NCI-H2107 (cell line): ENCODE measurements at places on chromosomes 6 and 20.

DNA sequence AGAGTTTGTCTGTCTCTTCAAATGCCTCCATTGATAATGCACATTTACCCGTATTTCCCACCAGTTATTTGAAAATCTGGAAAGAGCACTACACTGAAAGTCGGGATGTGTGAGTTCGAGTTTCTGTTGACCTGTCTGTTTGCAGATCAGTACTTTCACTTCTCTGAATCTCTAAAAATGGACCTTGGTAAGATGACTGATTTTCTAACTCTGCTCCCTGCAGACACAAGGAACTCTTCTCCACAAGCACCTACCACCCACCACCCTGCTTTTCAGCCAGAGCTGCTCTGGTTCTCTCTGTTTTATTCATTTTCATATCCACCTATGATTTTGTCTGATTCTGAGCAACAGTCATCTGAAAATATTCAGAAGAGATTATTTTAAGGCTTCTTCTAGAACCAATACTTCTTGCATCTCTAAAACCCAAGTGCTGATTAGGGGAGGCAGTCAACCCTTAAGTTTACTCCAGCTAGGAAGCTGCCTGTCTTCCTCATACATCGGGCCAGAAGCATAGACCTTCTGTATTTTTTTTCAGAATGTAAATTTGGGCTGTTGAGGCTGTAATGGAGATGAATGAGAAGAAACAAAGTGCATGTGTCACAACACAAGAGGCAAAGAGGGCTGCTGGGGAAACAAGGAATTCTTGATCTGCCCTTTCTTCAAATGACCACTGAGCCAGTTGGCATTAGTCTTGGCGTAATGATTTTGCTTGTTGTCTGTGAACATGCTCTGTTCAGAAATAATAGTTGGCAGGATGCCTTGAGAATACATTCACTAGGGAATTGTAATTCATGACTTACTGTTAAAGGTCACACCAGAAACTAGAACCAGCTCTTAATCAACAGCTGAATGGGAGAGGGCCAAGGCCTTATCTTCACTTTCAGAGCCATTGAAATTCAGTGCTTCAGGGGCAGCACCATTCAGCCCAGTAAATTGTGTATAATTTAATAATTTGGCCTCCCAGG lies 85.4 kb upstream of the MYLIP start:
- DNase-seq: no peak

DNA sequence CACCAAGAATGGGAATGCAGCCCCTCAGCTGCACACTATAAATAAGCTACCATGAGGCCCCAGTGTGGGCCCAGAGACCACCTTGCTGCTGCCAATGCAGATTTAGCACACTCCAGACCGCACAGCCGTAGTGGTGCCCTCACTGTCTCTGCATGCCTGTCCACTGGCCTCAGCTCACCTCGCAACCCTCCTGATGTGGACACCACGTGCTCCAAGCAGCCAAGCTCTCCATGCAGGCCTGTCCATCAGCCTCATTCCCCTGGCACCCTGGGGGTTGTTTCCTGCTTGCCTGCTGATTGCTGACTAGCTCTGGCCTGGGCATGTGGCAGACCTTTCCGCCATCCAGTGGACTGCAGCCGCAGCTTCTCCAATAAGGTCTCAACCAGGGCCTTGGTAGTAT lies 36.2 kb downstream of the ZBTB9 start:
- no peak for DNase-seq

DNA sequence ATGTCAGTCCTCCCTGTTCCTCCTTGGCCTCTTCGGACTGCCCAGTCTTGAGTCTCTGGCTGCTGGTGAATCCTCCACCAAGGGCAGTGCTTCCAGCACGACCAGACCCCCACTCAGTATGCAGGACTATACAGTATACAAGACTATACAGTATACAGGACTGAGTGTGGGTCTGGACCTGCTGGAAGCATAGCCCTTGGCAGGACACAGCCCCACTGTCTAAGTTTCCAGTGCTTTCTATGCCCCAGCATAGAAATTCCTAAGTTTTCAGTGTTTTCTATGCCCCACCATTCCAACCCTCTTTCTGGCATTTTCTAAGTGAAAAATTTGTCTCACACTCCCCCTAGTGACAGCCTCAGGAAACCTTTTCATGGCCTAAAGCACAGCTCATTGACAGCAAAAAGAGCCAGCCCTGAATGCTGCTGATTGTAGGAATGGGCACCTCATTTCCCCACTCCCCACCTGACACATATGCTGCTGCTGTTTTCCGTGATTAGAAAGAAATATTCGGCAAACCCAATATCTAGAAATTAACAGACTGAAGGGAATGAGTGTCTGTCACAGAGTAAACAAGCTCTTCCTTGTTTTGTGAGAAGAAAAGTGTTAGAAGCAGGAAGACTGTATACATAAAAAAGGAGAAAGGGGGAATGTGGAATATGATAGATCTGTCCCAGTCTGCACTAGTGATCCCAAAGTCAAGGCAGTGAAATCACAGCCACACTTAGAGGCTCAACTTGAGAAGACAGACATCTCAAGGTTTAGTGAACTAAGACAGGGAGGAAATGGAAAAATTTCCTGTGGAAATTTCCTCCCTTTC lies 206.9 kb downstream of the IBTK start:
- DNase-seq: no peak

- DNase-seq: no peak
These were observed 677.5 kb downstream of the HDGFL1 start for GRCh38 chr6:23246896-23247295.

- no peak for DNase-seq
These were observed 427.3 kb upstream of the CITED2 start for GRCh38 chr6:139801571-139802321.

DNA sequence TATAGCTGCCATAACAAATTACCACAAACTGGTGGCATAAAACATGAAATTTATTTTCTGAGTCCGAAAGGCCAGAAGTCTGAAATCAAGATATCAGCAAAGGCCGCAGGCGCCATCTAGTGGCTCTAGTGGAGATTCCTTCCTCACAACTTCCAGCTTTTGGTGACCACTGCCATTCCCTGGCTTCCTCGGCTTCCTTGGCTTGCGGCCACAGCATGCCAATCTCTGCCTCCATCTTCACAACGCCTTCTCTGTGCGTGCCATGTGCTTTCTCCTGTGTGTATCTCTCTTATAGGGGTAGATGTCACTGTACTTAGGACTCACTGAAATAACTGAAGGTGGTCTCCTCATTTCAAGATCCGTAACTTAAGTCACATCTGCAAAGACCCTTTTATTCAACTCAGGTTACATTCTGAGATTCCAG lies 5.4 kb upstream of the PLAGL1 start:
- DNase-seq: peak; percentile 48

- no peak for DNase-seq
These were observed 30.5 kb downstream of the CNKSR3 start for GRCh38 chr6:154479771-154480639.

- no peak for DNase-seq
These were observed 28.4 kb downstream of the MAP3K5 start for GRCh38 chr6:136763716-136764516.

DNA sequence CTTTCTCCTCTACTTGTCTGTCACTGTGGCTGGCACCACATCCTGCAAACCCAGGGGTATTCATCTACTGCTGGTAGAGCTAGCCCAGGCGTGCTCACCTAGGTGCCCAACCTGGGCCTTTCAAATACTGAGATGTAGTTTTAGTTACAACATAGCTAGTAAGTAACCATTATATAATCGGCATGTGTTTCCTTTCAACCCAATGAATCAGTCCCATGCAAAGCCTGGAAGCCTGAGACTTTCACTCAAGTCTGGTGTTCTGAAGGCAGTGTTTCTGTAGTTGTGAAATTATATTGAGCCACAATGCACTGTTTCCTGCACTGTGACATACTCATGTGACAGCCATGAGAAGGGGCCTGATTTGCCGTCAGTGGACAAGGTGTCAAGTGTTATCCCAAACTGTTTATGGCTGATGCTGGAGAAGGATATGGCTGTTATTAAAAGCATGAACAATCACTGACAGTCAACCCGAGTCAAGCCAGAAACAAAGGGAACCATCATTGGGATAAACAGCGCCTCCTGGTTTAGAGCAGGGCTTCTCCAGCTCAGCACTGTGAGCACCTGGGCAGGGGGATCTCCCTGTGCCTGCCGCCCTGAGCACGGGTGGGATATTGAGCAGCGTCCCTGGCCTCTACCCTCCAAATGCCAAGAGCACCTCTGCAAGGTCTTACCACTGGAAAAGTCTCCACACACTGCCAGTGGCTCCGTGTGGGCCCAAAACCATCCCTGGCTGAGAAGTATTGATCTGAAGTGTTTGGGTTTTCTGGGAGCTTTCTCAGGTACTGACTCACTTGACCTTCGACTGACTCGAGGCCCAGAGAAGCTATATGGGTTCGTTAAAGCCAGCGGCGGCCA lies 1.6 kb downstream of the PSMA7 start:
- no peak for DNase-seq

- no peak for DNase-seq
These were observed 32.6 kb downstream of the UTRN start for GRCh38 chr6:144317736-144318135.

- no peak for DNase-seq
These were observed 51.4 kb downstream of the TXLNB start for GRCh38 chr6:139240161-139241010.

DNA sequence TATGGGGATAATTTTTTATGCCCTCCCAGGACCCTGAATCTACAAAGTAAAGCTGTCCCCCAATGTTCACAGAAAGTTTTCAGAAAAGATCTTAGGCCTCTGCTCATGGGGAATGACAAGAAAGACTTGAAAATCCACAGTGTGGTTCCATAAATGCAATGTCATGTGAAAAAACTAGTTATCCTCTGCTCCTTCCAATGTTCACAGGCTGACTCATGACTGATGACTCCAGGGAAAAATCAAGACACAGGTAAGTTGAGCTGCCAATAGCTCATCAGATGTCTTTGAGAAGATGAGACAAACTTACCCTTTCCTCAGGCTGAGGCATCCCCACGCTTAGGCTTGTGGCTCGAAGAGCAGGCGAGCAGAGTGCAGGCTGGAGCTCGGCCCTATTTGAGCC lies 14.8 kb upstream of the BCLAF1 start:
- no peak for DNase-seq

DNA sequence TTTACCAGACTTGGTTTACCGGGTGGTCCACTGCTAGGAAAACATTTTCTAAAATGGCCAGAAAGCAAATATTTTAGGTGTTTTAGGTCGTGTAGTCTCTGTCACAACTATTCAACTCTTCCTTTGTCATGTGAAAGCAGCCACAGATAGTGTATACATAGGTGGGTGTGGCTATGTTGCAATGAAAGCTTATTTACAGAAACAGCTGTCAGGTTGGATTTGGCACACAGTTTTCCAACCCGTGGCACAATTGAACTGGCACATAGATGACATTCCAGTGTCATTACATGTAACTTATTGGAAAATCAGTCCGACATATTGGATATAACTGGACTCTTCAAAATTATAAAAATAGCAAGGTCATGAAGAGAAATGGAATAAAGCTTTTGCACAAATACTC lies 68.9 kb upstream of the KCNQ5 start:
- no peak for DNase-seq

- no peak for DNase-seq
These were observed 57.3 kb upstream of the MLIP start for GRCh38 chr6:54053881-54054391.

GRCh38 chr6:21971541-21971940 lies 325.3 kb downstream of the PRL start:
- no peak for DNase-seq

GRCh38 chr6:1388630-1389368 lies 577 bp upstream of the FOXF2 start:
- no peak for DNase-seq

DNA sequence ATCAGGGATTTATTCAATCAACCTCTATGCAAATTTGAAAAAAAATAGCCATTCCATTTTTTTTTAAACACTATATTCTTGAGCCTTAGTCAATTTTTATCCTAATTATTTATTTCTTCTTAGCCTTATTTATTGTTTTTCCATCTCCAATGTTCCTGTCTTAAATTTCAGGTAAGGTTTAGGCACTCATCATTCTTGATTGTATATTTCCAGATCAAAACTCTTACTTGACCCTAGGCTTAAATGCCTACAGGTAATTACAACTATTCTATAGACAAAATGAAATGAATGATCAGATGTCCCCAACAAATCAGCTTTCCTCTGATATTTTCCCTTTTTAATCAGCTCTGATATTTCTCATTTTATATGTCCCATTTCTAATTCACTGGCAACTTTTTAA lies 402.6 kb upstream of the EPHA7 start:
- DNase-seq: no peak

DNA sequence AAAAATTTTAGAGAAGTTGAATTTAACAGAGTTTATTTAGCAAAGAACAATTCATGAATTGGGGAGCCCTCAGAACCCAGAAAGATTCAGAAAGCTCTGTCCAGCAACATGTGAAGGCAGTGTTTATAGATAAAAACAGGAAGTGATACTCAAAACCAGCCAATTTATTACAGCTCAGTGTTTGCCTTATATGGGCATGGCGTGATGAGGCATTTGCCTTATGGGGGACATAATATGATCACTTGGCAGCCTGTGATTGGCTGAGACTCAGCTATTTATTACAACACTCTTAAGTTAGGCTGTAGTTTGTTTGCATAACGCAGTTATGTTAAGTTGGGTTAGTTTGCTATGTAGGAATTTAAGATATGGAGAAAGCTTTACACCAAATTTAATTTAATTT lies 11.5 kb downstream of the HLA-DPA1 start:
- DNase-seq: no peak

DNA sequence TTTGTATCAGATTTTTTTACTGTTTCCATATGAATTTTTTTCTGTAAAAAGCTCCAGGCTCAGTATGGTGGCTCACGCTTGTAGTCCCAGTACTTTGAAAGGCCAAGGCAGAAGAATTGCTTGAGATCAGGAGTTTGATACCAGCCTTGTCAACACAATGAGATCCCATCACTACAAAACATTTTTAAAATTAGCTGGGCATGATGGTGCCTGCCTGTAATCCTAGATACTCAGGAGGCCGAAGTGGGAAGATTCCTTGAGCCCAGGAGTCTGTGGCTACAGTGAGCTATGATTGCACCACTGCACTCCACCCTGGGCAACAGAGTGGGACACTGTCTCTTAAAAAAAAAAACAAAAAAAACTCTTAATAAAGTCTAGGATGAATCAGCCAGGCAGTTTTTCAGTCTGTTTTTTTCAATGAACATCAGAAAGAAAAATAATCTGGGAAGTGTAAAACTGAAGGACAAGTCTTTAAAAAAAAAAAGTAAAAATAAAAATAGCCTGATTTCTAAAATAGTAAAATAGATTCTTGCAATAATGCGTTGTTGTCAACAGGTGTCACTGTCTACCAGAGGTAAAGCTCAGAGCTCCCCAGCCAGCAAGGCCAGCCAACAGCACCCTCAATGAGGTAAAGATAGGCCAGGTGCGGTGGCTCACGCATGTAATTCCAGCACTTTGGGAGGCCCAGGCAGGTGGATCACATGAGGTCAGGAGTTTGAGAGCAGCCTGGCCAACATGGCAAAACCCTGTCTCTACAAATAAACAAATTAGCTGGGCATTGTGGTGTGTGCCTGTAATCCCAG lies 9.3 kb upstream of the ATG5 start:
- DNase-seq: peak; percentile 19

DNA sequence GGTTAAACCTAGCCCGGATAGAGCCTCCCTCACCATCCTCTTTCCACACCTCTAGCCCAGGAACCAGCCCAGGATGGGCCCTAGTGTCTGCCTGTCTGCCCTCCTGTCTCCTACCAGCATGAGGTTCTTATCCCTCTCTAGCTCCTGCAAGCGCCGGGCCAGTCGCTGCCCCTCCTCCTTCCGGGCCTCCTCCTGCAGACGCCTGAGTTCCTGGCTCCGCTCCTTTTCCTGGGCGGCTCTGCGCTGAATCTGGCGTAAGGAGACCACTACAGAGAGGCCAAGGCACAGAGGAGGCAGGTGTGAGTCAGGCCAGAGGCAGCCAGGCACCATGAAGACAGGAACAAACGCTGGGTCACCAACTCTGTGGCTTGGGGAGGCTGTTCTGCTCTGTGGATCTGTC lies 4.3 kb upstream of the PSORS1C2 start:
- DNase-seq: no peak

- DNase-seq: no peak
These were observed 632 bp downstream of the LIN28B start for GRCh38 chr6:104957301-104958177.
